Progenitor cell of endocrine pancreas (in vitro differentiated cells): ENCODE measurements at places on chromosomes 7 and 10.

DNA sequence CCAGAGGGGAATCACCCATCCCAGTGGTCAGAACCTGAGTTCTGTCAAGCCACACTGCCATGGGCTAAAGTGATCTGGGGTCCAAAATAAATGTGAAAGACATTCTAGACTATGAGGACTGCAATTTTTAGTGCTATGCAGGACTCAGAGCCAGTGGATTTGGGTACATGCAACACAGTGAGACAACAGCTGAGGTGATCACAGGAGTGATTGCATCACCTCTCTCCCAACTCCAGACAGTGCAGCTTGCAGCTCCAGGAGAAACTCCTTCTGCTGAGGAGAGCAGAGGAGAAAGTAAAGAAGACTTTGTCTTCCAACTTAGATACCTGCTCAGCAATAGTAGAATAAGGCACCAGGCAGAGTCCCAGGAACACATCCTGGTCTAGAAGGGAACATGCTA is 682.0 kb upstream of the POT1 start:
- DNase-seq = no peak

DNA sequence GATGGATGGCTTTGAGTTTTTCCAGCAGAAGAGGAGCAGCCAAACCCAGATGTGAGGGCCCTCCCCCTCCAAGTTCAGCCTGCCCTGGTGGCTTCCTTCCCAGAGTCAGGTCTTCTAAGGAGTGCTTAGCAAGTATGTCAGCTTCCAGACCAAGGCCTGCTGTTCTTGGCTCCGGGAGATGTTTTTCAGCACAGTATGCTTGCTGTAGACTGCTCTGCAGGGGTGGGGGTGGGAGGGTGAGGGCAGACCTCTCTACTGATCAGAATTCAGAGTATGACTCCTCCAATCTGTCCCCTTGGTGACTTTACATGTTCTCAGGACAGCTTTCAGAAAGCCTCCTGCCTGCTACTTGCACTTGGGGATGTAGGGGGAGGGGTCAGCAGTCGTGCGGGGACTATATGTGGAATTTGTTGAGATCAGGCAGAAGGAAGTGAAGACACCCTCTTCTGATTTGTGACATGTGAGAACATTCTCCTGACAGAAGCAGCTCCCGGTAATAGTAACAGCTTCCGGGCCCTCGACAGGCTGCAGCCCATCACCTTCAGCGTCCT is 516.4 kb upstream of the ZMIZ1 start:
- DNase-seq = no peak

- DNase-seq = no peak
Observed at GRCh38 chr7:147607157-147607800, 983.3 kb upstream of the C7orf33 start.

DNA sequence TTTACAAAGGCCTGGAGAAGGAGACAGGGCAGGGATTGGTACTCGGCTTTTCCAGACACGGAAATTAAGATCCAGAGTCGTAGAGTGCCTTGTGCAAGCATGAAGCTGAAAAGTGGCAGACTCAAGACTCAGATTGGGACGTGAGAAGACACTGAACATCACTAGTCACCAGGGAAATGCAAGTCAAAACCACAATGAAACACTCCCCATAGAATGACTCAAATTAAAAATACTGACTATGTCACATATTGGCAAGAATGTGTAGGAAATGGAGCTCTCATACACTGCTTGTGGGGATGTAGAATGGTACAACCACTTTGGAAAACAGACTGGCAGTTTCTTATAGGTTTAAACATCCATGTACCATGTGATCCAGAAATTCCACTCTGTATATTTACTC is 472.0 kb downstream of the RPS24 start:
- DNase-seq = no peak

DNA sequence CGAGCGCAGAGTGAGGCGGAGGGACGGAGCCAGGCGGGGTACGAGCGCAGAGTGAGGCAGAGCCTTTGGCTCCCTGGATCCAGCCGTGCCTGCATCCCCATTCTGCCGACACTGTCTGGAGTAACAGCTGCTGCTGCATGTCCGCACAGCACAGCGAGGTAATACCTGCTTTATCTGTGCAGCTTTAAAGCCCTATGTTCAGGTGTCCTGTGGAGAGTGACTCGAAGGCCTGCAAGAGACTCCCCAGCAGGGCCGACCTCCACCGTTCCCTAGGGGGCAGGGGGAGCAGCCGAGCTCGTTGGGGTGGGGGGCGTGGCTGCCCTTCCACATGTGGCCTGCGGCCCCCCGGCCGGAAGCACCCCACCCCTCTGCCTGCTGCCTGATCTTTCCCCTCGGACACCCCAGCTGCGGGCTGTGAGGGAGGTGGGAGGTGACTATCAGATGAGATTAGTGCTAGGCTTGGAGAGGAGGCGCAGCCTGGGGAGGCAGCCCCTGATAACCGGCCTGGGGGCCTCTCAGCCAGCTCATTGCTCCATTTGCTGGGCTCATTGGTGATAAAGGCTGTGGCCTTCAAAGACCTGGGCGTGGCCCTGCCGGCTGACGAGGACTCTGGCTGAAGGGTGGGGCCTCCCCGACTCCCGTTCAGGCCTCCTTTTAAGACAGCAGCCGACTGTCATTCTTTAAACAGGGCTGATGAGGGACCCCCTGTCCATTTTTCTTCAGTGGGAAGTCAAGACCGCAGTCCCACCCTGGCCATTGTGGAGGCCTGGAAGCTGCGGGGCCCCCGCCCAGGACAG is 8.0 kb downstream of the VENTX start:
- no peak for DNase-seq

DNA sequence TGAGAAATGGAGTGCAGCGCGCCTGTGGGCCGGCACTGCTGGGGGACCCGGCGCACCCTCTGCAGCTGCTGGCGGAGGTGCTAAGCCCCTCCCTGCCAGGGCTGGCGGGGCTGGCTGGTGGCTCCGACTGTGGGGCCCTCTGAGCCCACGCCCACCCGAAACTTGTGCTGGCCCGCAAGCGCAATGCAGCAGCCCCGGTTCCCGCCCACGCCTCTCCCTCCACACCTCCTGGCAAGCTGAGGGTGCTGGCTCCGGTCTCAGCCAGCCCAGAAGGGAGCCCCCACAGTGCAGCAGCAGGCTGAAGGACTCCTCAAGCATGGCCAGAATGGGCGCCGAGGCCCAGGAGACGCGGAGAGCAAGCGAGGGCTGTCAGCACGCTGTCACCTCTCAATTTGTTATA is 1063.0 kb upstream of the AUTS2 start:
- no peak for DNase-seq

DNA sequence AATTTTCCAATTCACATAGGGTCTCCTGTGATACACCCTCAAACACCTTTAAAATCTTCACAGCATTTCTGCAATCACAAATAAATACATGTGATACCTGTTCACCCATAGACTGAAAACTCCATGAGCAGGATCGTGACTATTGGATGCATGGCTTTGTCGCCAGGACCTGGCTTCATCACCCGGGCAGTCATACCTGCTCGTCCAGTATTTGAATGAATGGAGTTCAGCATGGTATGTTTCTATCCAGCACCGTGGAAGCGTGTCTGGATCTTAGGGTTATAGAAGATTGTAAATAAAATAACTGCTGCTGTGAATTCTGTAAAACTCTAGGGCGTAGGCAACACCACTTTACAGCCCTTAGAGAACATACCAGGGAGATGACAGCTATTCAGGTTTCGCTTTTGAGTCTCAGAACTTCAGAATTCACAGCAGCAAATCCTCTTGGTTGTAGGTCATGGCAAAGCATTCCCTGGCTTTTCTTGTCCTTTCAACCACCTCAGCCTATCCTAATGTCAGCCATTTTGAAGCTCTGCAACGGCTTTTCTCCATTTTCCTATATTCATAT is 47.4 kb upstream of the USP6NL start:
- DNase-seq = no peak

GRCh38 chr7:80499350-80499953 is 12.4 kb downstream of the GNAT3 start:
- DNase-seq = no peak

DNA sequence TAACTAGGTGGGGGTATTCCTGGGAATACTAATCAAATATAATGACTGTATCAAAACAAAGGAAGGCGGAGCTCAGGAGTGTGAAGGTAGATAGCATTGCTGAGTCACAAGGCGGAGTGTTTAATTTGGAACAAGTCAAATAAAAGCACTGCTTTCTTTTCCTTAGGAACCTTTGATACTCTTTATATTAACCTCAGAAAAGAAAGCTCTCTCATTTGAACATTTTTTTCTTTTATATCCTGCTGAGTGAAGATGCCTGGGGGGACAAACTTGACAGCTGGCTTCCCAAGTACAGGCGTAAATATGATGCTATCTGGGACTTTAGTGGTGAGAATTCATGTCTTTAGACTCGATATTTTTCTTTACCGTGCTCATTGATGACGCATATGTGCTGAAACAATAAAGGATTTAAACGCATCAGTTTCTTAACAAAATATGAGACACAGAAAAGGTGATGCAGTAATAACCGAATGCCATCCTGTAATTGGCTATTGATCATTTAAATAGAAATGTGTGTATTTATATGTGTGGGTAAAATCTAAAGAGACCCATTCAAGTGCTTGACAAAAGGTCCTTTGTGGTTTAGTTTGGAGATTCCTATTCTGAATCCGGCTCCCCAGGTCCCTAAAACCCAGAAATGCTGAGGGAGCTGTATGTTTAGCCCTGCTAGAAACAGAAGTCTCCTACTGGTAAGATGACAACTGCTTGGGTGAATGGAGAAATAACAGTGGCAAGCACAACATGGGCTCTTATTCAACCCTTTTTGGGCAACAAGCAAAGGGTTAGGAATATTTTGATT is 102.7 kb downstream of the PRTFDC1 start:
- DNase-seq = no peak

- no peak for DNase-seq
Observed at GRCh38 chr10:7161484-7162250, 249.2 kb downstream of the SFMBT2 start.

DNA sequence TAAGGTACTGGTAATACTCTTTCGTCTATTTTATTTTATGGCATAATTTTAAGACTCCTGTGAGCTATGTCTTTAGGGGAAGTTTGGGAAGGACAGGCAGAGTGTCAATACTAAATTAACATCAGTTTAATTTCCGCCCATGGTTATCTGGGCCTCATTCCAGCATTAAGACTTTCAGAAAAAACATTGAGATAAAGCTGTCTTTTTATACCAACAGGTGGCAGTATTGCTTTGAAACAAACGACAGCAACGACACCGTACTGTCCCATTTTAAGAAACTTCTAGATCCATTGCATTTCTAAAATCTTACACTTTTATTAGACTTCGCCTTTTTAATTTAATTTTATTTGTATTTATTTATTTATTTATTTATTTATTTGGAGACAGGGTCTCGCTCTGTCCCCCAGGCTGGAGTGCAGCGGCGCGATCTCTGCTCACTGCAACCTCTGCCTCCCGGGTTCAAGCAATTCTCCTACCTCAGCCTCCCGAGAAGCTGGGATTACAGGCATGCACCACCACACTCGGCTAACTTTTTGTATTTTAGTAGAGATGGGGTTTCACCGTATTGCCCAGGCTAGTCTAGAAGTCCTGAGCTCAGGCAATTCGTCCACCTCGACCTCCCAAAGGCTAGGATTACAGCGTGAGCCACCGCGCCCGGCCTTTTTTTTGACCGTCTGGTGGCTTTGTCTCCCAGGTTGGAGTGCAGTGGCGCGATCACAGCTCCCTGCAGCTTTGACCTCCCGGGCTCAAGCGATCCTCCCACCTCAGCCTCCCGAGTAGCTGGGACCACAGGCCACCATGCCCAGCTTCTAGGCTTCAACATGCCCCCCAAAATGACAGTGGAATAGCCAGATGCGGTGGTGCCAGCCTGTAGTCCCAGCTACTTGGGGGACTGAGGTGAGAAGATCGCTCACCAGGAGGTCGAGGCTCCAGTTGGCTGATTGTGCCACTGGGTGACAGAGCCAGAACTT is 78.7 kb upstream of the C1GALT1 start:
- DNase-seq = no peak

- DNase-seq = no peak
Observed at GRCh38 chr7:23467291-23467805, 2.9 kb downstream of the IGF2BP3 start.

DNA sequence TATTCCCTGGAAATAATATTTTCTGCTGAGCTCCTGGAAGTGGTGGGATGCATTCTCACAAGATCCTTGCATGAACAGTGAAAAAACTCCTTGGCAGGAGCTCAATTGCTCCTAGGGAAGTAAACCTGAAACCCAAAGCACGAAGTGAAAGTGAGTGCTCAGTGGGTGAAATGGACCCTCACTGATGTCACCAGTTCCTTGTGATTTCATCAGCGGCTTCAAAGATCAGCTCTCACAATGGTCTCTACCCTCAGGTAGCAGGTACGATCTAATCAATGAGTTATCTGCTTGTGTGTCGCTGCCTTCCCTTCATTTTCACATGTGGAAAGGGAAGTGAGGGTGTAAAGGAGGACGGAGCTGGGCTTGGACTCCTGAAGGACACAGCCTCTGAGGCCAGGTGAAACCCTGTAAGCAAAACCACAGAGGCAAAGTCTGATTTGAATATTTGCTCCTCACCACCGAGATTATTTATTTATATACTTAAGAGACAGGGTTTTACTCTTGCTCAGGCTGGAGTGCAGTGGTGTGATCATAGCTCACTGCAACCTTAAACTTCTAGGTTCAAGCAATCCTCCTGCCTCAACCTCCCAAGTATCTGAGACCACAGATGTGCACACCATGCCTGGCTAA is 255.4 kb upstream of the LYZL1 start:
- no peak for DNase-seq

DNA sequence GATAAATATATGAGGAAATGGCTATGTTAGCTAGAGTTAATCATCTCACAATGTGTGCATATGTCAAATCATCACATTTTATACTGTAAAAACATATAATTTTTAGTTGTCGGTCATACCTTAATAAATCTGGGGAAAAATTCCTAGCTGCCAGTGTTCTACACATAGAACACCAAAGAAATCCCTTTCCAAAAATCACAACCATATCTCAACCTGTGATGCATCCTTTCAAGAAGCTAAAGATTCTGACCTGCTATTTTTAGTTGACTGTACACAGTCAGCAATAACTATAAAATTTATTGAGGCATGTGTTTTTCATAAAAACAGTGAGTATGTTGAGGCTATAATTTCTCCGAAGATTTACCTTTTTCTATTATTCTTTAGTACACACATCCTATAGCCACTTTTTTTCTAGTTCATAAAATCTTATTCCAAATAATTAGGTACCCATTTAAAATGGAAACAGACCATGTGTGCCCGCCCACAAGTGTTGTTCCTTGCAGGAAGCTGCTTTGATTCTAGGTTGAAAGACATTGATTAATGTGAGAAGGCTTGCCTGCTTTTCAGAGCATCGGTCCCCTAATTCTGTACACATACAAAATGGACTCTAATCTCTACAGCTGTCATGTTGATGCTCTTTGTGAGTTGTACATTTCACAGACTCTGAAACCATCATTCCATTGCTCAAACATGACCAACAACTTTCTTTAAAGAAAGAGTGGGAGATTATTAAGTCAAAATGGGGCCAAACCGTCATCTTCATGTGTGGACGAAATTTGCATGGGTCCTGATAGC is 117.5 kb upstream of the LRRN3 start:
- no peak for DNase-seq

GRCh38 chr10:72687035-72687434 is 4.9 kb upstream of the MCU start:
- no peak for DNase-seq

DNA sequence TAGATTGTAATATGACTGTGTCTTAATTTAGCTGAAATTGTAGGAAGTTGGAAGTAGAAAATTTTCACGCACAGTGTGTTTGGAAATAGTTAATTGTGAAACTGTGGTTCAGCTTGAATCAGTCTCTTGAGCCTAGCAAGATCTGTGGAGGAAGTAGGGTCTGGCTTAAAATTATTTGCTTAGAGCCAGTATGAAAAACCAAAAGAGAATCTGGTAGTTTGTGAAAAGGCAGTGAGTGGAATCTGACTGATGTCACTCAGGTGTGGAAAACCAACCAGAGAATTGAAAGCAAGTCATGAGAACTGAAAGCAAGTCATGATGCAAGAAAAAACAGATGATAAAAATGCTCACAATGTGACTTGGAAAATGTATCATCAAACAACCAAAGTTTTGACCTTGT is 11.5 kb downstream of the LIPJ start:
- DNase-seq = no peak
